ENCODE measurements at places on chromosomes 3 and 15.

GRCh38 chr15:89340573-89340972 is 5.9 kb upstream of the POLG start:
- no peak for DNase-seq

- DNase-seq, result no peak
Measured at GRCh38 chr3:61573441-61573840, 12.1 kb downstream of the PTPRG start.

- DNase-seq, result no peak
Measured at GRCh38 chr3:49699281-49699979, 10.1 kb downstream of the RNF123 start.

- DNase-seq, result no peak
Measured at GRCh38 chr3:65466300-65466988, 572.3 kb downstream of the MAGI1 start.

GRCh38 chr3:88307666-88308065 is 157.9 kb downstream of the C3orf38 start:
- DNase-seq, result no peak

- no peak for DNase-seq
Measured at GRCh38 chr3:171688002-171688401, 122.3 kb downstream of the PLD1 start.

DNA sequence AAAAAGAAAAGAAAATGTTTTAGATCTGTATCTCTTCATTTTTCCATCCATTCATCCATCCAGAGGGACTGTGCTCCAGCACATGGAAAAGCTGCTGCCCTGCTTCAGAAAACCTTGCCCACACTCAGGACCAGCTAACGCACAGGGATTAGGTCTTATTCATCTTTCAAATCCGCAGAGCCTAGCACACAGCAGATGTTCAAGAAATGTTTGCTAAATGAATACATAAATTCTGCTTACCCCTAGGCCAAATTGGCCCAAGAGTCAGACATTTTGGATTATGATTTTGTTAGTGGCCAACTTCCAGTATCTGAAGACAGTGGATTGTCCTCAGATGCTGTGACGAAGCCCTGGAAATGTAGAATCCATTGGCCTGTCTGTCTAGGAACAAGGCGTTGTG is 71.4 kb downstream of the GHSR start:
- DNase-seq, result no peak

DNA sequence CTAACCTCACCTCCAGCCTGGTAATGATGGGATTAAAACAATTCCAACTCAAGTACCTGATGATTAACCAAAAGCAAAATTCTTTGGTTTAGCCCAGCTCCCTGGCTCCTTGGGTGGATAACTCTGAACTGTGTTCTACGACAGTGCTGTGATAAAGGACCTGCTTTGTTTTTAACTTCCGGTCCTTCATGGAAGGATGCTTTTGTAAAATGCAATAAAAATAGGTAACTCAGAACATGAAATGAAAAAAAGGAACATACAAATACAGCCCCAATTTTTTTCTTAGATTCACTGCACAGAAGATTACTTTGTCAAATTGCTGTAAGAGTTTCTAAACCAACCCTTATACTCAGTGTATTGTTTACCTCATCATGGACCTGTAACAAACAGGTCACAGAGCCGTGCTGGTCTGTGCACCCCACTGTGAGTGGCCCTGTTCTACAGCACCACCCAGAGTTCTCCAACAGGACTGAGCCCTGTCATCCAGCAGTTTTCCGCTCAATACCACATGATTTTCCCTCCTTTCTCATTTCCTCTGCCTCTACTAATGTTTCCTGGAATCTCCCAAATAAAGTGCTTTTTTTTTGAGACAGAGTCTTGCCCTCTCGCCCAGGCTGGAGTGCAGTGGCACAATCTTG is 4.9 kb upstream of the PCYT1A start:
- no peak for DNase-seq

DNA sequence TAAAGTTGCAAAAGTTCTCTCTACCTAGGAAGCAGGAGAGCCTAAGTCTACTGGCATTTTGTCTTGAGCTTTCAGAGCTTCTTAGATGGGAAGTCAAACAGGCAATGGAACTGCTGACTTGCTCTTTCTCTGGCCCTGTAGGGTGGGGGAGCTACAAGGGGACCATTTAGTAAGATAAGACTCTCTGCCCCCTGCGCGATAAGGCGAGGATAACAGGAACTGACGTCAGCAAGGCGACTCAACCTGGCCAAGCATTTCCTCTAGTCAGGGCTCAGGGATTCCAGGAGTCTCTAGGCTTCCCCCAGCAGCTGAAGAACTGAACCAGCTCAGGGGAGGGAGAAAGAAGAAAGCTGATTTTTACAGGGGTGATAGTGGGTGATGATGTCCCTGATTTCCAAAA is 5.8 kb downstream of the RARB start:
- no peak for DNase-seq

DNA sequence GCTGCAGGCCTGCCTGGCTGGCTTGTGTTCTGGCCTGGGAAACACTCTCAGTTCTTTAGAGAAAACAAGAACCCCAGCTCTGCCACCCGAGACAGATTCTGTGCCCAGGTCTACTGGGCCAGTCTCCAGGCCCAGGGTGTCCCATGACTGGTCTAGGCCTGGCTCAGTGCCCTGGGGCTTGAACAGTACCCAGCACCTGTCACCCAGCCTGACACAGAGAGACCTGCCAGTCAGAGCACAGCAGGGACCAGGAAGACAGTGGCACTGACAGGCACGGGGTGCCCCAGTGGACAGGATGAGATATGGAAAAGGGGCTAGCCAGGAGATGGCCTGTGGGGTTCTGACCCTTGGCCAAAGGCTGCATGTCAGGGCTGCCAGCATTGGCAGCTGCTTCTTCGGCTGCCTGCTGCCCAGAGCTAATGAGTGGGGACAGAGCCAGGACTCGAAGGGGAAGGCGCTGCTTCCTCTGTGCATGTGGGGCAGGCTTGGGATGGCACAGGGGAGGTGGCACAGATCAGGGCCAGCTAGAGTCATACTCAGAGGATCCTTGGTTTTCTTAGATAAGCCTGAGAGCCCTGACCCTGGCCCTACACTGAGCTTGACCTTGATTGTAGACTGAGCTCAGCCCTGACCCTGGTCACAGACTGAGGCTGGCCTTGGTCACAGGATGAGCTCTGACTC is 15.1 kb downstream of the CCDC33 start:
- no peak for DNase-seq

DNA sequence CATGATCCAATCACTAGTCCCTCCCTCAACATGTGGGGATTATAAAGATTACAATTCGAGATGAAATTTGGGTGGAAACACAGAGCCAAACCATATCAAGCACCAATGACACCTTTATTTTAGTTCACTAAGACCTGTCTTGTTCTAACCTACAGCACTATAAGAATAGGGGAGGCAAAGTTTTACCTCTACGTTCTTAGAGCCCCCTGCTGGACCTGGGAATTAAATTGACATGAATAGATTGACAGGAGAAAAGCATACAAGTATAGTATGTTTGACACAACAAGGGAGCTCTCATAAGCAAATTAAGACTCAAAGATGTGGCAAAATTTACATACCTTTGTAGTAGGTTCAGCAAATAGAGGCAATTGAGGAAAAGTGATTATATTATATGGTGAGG is 974.4 kb upstream of the ALCAM start:
- DNase-seq, result no peak

DNA sequence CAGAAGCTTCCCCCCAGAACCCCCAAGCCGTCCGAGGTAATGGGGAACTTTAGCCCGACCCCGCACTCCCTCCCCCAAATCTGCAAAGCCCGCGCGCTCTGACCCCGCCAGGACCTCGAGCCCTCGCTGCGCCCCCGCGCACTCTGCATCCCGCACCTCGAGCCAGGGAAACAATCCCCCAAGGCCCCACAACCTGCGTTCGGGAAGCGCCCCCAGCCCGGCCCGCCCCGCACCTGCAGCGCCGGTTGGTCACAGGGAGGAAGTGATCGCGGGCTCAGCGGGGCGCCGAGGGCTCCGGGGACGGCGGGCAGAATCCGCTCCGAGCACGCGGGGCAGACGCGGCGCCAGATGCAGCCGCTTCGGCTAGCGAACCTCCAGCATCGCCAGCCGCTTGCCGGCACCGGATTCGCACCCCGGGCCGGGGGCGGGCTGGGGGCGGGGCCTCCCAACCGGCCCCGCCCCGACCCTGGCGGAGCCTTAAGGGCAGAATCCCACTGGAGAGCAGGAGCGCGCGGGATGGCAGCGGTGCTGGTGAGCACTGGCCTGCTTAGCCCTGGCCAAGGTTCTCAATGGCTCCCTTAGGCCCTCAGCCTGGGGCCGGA is at the start of gene CAMKV:
Gene CAMKV (minus strand): TSS at position 382 of the 602 bp plus-strand sequence. CDS start 7,518 bp downstream, outside the sequence.
- peak; percentile 47 for DNase-seq

DNA sequence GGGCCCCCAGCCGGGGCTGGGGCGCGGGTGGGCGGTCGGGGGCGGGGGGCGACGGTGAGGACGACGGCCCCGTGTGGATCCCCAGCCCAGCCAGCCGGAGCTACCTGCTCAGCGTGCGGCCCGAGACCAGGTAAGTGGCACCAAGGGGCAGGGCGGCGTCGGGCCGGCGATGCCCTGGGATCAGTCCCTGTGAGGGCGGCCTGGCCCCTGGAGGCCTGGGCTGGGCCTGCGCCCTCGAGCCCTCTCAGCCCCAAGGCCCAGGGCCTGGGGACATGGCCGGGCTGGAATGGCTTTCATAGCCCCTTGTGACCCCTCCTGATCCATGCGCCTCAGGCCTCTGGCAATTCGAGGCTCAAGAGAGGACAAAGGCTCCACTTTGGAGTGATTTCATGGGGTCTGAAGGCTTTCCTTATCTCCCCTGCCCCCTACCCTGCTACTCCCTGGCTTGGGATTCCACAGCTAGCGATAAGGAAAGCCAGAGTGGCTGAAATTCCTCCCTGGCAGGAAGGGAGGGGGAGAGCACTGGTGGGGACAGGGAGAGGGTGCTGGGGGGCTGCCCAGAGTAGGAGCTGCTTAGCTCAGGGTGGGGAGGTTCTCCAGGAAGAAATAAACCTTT is 418 bp downstream of the ALPK3 start:
- no peak for DNase-seq

DNA sequence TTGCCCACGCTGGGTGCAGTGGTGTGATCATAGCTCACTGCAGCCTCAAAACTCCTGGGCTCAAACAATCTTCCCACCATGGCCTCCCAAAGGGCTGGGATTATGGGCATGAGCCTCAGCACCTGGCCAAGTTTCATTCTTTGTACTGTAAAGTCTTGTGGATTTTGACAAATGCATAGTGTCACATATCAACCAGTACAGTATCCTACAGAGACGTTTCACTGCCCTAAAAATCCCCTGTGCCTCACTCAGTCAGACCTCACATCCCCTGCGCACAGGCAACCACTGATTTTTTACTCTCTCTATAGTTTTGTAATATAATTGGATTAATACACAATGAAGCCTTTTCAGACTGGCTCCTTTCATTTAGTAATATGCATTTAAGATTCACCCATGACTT is 130.7 kb upstream of the UBE2E1 start:
- DNase-seq, result no peak

DNA sequence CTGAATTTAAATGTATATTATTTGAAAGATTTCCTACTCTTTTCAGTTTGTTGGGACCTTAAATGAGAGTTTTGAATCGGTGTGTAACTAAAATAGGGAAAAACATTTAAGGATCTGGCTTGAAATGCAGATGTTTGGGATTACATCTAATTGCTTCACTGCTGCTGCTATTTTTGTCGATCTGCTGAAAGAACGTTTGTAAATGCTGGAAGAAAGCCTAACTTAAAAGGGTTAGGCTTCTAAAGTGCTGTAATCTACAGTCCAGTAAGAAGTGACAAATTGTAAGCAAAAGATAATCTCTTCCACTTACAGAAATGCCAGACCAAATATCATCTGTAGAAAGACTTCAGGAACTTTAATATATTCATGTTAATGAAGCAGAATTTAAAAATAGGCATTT is 691.6 kb downstream of the ZNF385D start:
- no peak for DNase-seq

GRCh38 chr15:80578871-80579270 is 116.2 kb upstream of the ABHD17C start:
- no peak for DNase-seq

DNA sequence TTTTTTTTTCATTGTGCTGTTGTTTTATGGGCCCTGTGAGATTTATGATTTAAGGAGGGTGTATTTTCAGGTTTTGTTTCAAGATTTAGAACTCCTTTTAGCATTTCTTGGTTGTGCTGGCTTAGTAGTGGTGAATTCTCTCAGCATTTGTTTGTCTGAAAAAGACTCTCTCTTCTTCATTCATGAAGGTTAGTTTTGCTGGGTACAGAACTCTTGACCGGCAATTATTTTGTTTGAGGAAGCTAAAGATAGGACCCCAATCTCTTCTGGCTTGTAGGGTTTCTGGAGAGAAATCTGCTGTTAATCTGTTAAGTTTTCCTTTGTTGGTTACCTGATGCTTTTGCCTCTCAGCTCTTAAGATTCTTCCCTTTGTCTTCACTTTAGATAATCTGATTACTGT is 46.9 kb downstream of the LYSMD4 start:
- DNase-seq, result no peak

GRCh38 chr15:69067296-69067695 is 52.8 kb downstream of the NOX5 start:
- no peak for DNase-seq

DNA sequence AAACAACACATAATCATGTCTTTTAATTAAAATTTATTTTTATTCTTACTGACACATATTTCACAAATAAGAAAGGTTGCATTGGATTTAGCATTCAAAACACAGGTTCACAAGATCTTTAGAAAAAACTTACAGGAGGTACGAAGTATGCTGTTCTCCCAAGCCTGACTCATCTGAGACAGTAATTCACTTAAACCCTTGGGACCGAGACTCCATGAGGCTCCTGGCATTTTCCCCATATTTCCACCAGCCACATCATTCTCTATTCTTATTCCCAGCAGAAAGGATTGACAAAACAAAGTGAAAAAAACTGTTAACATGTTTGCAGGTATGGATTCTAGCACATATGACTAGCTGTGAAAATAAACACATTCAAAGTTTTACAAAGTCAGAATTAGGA is 52.6 kb downstream of the CNTN3 start:
- no peak for DNase-seq

DNA sequence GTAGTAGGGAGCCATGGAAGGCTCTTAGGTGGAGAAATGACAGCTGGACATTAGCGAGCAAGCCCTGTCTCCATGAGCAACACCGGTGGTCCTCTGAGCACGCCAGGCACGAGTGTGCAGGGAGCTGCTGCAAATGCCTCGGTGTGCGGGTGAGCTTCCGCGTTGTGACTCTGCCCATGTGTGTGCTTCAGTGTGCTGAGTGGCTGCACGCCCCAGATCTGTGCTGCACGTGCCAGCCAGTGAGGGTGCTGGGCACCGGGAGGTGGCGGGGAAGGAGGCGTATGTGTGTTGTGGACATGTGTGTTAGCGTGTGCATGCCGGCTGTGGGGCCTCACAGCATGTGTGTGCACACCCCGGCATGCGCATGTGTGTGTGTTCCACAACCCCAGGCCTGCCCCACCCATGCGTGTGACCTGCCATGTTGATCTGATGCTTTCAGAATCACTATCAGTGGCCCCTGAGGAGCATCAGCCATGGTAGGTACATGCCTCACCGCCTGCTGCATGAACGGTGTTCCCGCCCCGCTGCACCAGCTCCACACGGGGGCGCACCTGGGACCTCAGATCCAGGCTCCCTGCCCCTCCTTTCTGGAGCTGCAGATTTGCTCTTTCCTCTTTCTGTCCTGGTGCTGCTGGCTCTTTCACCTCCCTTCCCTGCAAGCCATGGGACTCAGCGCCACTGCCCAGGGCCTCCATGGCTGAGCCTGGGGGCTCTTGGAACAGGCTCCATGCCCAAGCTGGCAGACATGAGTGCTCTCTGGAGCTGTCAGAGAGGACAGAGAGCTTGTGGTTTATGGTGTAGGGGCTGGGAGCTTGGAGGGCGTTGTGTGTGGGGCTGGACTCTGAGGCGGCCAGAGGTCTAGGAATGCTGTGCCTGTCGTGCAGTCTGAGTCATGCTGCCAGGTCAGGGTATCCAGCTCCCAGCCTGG is 169.4 kb downstream of the TBC1D2B start:
- peak; percentile 64 for DNase-seq
